ENCODE measurements at places on chromosomes 5 and 9.

GRCh38 chr5:38816083-38817030 is 29.5 kb upstream of the OSMR start:
- DNase-seq, result no peak

DNA sequence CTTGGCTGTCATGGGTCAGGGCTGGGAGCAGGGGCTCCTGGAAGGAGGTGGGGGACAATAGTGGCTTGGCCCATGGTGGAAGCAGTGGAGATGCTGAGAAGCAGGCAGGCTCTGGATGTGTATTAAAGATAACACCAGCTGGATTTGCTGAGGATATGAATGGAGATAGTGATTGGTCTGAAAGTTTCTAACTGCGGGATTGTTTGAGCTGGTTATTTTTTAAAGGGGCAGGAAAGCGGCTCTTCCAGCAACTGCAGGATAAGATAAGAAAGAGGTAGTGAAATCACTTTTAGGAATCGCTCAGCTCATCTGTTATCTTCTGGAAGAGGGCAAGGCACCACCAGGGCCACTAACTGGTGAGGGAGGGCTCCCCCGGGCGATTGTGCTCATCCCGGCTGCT is 125.5 kb downstream of the TENT4A start:
- DNase-seq, result no peak

- DNase-seq, result no peak
Observed at GRCh38 chr5:40981420-40981819, 72.1 kb downstream of the C7 start.

DNA sequence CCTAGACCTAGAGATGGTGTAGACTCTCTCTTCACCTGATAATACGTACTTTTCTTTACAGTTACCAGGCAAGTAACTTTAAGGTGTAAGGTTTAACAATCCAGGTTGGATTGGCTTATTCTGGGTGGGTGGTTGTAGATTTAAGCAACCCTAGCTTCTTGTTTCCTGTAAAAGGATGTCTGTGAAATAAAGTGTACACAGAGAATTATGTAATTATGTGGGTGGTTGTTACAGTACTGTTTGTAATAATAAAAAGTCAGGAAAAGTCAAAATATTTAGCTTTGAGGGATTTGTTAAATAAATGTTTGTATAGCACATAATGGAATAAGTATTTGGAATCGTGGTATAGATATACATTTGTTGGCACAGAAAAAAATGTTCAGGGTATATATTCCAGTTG is 43.7 kb upstream of the F2R start:
- no peak for DNase-seq

GRCh38 chr5:134510970-134511795 is 14.3 kb upstream of the JADE2 start:
- no peak for DNase-seq

DNA sequence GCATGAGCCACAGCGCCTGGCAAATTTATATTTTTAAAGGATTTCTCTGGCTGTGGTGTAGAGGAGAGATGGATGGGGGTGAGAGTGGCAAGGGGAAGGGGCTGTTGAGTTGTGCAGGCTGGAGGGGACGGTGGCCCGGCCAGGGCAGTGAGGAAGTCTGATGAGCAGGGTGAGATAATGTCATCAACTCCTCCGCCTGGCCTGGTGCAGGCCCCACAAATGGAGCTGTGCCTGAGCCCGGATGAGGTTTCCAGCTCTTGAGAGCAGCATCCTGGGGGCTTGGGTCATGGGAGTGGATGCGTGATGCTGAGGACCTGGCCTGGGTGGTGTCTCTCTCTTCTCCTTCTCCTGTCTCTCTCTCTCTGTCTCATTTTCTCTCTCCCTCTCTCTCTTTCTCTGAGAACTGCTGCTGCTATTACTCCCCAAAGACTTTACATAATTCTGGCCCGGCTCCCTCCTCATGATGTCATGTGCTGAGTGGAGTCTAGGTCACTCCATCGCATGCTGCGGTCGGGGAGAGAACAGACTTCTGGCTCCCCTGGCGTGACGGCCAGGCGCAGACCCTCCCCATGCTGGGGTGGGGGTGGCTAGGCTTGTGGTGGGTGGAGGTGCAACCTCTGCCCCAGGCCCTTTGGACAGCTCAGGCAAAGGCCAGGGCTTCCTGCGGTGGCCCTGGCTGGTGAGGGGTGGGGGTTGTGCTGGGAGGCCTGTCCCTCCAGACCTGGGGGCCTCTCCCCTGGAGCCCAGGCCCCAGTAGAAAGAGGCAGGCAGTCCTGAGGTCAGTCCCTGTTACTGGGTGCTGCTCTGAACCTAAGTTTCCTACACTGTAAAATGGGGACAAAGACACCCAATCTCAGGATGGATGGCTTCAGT is 26.4 kb downstream of the FGF18 start:
- DNase-seq, result no peak

DNA sequence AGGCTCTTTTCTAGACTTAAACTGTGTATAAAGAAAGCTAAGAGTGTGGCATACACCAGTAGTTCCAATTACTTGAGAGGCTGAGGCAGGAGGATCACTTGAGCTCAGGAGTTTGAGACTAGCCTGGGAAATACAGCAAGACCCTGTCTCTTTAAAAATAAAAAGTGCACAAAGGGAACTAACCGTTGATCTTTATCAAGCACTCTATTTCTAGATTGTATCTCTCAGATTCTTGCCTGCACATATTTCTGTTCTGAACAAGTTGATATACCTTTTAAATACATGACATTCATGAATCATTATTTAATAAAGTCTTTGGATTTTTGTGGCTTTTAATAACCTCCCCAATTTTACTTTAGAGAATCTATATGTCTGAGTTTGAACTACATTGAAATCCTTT is 47.2 kb downstream of the HMGCR start:
- DNase-seq, result no peak

DNA sequence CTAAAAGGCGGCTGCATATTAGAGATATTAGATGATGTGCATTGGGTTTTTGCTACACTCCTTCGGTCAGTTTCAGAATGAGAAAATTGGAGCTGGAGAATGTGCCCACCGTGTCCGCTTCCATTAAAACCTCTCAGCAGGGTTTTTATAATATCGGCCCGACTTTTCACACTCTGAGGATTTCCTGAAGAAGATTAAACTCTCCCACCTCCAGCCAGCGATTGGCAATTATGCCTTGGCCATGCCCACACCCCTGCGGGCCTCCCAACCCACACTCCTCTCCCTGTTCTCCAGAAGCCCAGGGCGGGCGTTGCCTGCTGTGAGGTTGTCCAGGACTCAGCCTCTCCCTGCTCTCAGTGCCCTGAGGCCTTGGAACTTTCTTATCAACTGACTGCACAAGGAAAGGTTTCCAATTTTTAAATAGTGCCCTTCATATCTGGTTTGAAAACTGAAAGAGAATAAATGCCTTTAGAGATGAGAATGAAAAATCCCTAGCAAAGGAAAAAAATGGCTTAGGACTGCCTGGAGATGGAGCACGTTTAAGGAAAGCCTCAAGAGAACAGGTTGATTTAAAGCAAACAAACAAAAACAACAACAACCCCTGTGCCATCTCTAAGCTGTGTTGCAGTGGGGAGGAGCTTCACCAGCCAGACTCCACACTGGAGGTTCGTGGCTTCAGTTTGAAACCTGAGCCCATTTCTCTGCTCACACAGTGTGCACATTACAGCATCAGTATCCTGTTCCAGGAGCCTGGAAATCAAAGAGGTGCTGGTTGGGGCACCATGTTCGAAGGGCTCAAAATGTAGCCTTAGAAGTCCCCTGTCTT is 292.9 kb downstream of the NSG2 start:
- DNase-seq, result no peak

DNA sequence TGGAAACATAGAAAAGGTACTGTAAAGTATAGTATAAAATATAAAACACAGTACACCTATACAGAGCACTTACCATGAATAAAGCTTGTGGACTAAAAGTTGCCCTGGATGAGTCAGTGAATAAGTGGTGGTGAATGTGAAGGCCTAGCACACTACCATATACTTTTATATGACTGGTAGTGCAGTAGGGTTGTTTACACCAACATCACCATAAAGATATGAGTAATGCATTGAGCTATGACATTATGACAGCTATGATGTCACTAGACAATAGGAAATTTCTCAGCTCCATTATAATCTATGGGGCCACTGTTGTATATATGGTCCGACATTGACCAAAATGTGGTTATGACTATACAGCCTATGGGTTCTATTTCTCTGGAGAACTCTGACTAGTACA is 291.8 kb upstream of the ACTBL2 start:
- DNase-seq, result no peak

GRCh38 chr9:94950579-94951323 is 224.3 kb downstream of the AOPEP start:
- DNase-seq, result no peak

DNA sequence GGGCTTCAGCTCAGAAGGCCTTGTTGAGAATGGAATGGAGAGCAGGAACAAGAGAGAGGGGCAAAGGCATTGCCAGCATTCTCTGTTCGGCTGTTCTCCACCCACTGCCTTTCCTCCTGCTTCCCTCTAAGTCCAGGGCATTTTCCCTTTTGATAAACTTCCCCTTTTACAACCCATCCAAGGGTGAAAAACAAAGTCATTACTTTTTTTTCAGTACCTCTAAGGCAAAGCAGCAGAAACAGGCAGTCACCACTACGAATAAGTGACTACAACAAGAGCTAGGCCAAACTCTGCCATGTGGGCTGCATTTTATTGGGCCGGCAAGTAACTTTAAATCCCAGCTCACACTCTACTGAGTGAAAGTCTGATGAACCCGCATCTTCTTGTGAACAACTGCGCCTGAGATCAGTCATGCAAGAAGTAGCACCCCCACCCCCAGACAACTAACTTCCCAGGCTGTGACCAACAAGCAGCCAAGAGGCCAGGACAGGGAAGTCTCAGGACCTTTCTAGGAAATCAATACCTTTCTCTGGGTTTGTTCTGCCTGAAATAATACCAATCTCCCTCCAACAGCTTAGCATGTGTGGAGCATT is 13.1 kb downstream of the IL7R start:
- no peak for DNase-seq

- peak; percentile 6 for DNase-seq
Observed at GRCh38 chr5:121296356-121296755, 555.3 kb upstream of the FTMT start.

DNA sequence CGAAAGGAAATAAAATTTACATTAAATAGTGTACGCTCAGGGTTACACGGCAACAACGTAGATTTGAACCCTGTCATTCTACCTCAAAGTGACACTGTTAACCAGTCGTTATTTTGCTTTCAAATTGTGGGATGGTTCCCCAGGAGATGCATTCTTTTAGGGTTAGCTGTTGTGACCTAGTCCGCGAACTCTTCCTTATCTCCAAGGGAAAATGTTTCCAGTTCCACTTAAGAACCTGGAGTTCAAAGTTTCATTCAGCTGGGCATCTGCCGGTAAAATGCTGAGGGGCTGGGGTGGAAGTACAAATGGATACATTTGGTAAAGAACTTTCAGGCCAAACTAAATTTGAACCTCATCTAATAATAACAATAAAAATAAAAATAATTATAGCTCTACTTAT is 264.6 kb downstream of the NR3C1 start:
- DNase-seq, result no peak

GRCh38 chr5:137822984-137823383 is 44.7 kb upstream of the MYOT start:
- DNase-seq, result no peak

DNA sequence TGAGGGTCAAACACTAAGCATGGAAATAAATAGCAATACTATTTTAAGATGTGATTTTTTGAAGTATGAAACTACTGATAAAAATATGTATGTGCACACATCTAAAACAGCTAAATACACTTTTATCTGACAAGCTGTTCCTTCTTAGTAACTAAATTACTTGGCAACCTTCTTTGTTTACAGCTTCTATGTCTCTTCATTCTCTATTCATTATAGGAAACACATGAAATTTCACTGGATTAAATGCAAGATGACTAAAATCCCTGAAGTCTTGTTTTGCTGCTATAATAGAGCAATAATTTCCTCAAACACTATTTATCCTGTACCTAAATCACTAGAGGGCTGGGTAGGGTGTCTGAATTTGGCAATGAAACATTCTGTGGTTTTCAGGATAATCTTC is 11.7 kb downstream of the RICTOR start:
- no peak for DNase-seq

DNA sequence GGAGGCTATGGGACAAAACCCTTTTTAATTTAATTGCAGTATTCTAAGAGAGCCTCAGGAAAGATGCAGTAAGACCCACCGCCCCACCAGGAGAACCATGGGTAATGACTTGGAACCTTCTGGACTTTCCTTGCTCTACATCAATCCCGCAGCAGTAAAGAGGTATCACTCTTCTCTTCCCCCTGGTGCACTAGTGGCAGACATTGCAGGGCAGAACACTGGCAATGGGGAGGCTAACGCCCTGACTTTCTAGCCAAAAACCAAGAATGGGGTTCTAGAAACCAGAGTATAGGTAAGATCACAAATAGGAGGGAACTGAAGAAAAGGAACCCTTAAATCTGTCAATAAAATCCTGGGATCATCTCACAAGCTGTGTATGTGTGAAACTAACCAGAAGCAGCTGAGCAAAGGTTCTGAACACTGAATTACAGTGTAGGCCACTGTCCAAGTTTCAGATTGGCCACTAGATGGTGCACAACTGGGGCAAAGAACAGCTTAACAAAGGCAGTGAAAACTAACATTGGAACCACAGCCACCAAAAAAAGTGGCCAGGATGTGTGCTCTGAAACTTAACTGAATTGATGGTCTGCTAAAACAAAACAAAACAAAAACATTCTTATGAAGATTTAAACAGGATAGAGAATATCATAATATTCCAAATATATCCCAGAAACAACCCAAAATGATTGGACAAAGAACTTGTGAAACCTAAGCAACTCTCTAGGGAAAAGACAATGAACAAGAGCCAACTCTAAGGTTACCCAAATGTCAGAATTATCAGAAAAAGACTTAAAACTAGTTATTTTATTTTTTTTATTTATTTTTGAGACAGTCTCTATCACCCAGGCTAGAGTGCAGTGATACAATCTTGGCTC is 6.6 kb upstream of the FAM151B start:
- peak; percentile 78 for DNase-seq

DNA sequence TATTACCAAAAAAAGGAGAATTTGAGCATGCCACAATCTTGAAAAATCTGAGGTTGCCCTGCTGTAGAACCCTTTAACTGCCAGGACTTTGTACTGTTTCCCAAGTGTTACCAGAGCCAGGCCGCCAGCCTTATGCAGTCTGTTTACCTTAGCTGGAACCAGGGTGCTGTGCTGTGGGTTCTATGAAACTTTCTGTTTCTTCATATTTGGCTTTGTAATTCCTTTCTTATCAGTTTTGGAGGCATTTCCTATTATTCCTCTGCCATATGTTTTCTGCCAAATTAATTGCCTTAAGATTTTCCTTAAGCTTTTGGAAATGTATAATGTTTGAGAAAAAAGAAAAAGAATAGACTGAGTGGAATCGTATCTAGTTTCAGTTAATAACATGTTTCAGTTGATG is 2.1 kb downstream of the S1PR3 start:
- no peak for DNase-seq

GRCh38 chr5:775961-776861 is 8.3 kb downstream of the ZDHHC11B start:
- no peak for DNase-seq

DNA sequence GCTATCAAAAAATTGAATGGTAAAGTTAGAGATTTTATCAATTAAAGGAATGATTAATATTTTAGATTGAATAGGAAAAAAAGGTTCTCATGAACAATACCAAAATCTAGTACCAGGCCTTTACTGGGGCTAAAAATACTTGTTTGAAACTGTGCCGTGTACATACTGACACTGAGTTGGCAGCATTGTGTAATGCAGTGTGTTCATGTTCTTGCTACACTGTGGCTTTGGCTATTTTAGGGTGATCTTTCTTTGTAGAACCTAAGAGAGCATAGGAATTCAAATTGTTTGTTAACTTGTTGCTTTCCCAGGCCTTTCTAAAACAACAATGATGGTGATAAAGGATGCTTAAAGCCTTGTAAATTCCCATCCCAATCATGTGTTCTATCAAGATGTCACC is 80.9 kb downstream of the KIF4B start:
- DNase-seq, result no peak

GRCh38 chr5:149760854-149761187 is 30.7 kb downstream of the PPARGC1B start:
- DNase-seq, result no peak
